Stimulated activated CD4-positive, alpha-beta T cell treated with anti-CD3 and anti-CD28 coated beads, Interleukin-1b, Interleukin-23, amount 100 ng/mL, for 1 hour (primary cell): ENCODE measurements at places on chromosomes 2 and 18.

GRCh38 chr2:78779761-78780160 is 245.7 kb upstream of the REG3G start:
- DNase-seq: no peak

DNA sequence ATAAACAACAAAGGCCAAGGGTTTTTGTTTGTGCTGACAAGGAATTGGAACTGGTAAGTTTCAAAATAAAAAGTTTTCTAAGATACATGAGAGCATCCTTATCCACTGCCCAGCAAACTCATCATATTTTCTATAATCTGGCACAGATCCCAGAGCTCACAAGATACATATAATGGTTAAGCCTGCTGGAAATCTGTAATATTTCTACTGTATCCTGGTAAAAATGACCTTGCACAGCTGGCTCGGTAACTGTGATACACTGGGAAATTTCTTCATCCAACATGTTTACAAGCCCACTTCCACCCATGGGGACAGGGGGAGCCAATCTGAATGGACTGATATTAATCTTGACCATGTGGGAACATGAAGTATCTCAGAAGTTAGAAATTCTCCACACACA is 425.4 kb upstream of the MMADHC start:
- DNase-seq: no peak

- no peak for DNase-seq
Observed at GRCh38 chr2:5325523-5325922, 366.7 kb upstream of the SOX11 start.

GRCh38 chr18:23889907-23890306 is 124.6 kb upstream of the TTC39C start:
- DNase-seq: no peak

- DNase-seq: no peak
Observed at GRCh38 chr2:65227020-65227455, 593 bp upstream of the ACTR2 start.
